CD4-positive, CD25-positive, alpha-beta regulatory T cell (primary cell): ENCODE measurements at places on chromosomes 2 and 18.
A peak's percentile ranks its signal among the peaks of the same experiment; 100 is the strongest.

DNA sequence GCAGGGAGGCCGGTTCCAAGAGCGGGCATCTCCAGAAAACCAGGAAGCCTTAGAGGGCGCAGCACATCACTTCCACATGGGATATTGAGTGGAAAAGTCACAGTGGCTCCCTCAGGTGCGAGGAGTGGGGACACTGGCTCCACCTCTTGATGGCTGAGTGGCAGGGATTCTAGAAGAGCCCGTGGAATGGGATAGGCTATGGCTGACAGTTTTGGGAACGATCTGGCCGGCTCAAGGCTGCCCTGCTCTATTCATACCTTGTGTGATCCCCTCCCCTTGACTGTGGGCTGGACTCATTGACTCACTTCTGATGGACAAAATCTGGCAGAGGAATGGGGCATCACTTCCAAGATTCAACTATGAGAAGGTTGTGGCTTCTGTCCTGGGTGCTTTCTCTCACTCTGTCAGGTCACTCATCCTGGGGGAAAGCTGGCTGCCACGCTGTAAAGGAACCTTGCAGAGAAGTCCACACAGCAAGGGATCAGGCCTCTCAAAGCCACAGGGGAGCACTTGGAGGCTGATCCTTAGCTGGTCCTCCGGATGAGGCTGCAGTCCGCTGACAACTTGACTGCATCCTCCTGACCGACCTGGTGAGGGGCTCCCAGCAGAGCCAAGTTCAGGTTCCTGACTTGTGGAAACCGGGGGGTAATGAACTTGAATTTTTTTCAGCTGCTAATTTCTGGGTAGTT lies 46.7 kb upstream of the HS6ST1 start:
- no peak for DNase-seq

GRCh38 chr2:3001615-3002560 lies 375.7 kb downstream of the EIPR1 start:
- DNase-seq: no peak

DNA sequence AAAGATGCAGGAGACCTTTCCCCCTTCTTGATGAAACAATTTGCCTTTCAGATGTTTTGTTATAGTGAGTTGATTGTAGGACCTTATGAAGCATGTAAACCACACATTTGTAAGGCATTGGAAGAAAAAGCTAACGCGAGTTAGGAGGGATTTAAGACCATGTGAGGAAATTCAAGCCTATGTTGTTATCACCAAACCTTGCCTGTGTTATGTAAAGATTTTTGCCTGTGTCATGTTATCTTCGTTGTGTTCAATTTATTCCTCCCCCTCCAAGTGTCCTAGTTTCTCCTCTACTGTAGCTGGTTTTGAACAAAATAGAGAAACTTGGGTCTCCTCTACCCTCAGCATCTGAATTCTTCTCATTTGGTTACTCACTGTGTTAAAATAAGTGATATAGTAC lies 173.0 kb downstream of the NEDD4L start:
- no peak for DNase-seq

DNA sequence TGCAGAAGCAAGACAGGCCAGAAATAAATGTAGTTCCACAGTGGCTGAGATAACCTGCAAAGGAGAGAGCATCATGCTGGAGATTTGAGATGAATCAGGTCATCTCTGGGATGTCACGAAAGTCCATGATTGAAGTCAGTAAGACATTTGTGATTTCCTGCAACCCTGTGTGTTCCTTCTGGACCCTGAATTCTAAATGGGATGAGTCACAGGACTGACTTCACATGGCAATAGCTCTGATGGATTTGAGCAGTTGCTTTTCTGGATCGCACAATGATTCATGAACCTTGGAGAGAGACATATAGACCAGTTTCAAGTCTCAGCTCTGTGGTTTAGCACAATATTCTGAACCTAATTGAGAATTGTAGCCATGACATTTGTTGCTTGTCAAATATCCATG lies 102.9 kb downstream of the TSN start:
- no peak for DNase-seq

GRCh38 chr2:133680343-133681049 lies 112.2 kb upstream of the NCKAP5 start:
- no peak for DNase-seq

DNA sequence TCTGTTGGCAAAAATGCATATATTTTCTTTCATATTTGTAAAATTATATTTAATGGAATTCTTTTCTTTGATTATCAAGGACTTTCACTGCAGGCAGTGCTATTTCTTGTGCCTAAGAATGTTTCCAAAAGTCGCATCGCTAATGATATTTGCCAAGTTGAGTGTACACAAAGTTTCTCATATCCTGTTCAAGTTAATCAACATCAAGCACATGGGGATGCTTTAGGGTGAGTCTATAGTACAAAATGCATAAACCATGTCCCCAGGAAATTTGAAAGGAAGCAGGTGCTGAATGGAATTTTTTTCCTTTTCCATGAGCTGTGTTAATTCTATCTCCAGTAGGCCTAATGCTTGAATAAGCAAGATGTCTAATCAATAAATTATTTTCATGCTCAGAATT lies 129.7 kb downstream of the GALNT1 start:
- DNase-seq: no peak

DNA sequence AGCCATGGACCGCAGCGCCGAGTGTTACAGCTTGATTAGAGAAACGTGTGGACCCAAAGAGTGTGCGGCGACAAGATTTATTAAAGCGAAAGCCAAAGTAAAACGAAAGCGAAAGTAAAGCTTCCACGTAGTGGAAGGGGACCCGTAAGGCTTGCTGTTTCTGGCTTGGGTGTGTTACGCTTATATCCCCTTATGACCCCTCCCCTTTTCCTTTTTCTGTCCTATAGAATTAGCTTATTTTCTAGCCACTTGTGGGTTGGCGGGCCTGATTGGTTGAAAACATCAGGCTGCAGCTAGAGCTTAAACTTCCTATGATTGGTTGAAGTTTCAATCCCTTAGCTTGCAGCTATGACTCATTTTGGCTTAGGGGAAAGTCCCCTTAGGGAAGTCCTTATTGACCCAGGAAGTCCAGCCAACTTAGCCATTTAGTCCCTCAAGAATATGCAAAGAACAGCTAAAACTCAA lies 969.7 kb downstream of the DCDC2C start:
- DNase-seq: peak; percentile 4

DNA sequence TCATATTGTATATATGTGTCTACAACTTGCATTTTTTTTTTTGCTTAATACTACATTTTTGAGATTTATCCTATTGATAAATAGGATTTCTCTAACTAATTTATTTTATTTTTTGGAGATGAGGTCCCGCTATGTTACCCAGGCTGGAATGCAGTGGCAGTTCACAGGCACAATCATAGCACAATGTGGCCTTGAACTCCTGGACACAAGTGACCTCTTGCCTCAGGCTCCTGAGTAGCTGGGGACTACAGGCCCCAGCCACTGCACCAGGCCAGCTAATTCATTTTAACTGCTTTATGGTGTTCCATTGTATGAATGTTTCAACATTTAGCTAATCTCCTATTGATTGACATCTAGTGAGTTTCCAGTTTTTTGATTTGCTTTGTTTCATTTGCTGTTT lies 16.8 kb upstream of the CLASP1 start:
- DNase-seq: no peak

DNA sequence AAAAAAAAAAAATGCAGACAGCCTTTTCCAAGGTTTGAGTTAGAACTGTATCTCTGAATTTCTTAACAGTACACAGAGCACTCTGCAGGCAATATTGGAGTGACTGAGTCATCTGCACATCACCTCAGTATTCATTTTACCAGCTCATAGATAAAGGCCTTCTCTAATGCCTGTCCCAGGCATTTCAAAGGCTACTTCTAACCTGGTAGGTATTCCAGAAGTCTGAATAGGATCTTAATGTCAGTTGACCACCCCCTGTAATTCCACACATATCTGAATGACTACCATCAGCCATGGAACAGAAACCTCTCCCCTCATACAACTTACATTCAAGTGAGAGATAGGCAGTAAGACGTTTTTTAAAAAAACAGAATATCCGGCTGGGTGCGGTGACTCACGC lies 9.0 kb downstream of the METTL21A start:
- DNase-seq: no peak

- DNase-seq: no peak
Measured at GRCh38 chr2:42736598-42737322, 27.2 kb downstream of the OXER1 start.

- no peak for DNase-seq
Measured at GRCh38 chr2:67952066-67952465, 110.7 kb downstream of the C1D start.

GRCh38 chr2:79180092-79180491 lies 20.5 kb upstream of the REG3A start:
- no peak for DNase-seq

GRCh38 chr2:102366406-102367112 lies 11.0 kb downstream of the IL18R1 start:
- DNase-seq: peak; percentile 28

GRCh38 chr18:71287268-71287667 lies 998.4 kb downstream of the SOCS6 start:
- no peak for DNase-seq

- DNase-seq: peak; percentile 33
Measured at GRCh38 chr2:233556881-233557736, 9.5 kb downstream of the USP40 start.

DNA sequence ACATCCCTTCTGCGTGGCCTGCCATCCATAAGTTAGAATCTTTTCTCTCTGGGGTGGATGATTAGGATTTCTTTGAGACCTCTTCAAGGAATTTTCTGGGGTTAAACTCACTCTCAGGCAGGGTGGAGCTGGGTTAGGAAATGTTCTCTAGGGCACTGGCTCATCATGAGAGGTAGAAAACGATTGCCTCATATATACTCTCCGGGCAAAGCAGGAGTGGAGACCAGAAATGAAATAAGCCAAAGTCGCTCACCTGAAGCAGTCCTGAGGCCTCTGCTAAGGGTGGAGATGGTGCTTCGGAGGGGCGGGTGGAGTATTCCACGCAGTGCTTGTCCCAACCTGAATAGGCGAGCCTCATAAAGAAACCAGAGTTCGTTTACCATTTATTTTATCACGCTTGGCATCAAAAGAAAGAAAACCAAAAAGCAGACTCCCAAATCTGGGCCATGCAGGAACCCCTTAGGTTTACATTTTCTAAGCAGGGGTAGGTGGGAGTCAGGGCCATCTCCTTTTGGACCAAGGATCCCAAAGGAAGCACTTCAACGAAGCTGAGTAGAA lies 249.3 kb upstream of the MEIS1 start:
- no peak for DNase-seq

DNA sequence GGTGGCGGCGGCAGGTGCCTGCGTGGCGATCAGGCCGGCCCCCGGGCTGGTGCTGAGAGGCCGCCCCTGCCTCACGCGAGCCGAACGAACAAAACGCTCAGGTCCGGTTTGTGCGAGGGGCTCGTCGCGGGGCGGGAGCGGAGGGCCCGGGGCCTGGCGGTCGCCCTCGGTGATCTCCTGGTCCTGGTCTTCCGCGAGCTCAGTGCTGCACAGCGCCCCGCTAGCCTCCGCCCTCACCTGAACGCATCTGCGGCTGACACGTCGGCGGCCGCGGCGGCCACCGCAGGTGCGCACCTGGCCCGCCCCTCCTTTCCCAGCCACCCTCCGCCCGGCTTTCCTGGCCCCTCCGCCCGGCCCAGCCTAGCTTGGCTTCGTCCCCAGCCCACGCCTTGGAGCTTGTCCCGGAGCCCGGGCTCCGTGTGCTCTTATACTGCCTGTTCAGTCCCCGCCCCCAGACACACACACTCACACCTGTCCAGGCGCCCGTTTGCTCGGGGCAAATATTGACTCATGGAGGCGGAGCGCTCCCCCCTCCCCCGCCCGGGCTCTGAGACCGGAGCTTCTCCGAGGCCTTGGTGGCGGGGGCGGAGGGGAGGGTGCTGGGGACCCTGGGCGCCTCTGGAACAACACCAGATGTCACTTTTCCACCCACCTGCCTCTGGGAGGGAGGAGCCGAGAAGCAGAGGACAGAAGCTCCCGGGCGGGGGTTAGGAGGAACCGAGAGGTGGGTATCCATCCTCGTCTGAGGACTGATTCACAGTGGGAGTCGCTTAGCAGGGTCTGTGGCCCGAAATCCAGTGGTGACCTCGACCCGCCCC lies 8.6 kb upstream of the CRYBA2 start:
- DNase-seq: no peak

DNA sequence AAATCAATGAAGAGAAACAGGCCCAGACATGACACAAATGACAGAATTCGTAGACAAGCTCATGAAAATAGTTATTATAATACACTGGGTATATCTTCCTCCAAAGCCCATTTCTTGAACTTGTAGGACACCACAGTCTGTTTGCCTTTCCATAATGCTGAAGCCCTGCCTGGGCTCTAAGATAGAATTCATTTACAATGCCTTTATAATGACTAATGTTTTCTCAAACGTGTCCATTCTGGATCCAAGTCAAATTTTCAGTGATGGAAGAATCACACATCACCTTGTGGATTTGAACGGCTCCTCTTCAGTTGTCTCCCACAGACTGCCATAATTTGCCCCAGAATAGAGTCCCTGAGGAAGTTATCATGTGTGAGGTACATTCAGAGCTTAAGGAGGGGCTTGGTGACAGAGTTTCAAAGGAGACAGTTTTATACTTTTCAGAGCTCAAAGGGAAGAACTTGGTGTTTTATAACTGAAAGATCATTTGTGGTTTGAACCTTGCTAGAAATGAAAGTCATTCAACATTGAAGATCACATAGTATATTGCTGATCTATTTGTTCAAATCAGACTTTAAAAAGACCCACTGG lies 38.2 kb downstream of the CASP8 start:
- DNase-seq: no peak

GRCh38 chr18:42893977-42894376 lies 221.5 kb downstream of the RIT2 start:
- no peak for DNase-seq

- DNase-seq: no peak
Measured at GRCh38 chr18:2919600-2919999, 72.8 kb downstream of the EMILIN2 start.

GRCh38 chr2:132439703-132440398 lies 23.2 kb downstream of the GPR39 start:
- DNase-seq: no peak

DNA sequence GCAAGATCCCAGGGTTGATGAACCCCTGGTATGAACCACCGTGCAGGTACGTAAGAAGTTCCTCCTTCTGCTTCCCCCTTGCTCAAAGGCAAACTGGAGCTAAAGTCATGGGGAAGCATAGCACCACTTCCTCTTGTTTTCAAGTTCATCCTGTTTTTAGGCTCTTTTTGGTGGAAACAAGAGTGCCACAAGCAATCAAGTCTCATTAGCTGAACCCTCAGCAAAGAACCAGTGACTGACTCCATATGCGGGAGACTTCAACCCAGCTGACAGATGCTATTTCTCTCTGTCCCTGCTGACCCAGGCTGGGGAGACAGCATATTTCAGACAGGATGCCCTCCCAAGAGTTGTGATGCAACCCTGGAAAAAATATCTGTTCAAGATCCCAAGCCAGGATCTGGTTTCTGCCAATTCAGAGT lies 47.7 kb downstream of the BCL2 start:
- no peak for DNase-seq

- DNase-seq: no peak
Measured at GRCh38 chr2:27461118-27461517, 18.9 kb downstream of the KRTCAP3 start.

DNA sequence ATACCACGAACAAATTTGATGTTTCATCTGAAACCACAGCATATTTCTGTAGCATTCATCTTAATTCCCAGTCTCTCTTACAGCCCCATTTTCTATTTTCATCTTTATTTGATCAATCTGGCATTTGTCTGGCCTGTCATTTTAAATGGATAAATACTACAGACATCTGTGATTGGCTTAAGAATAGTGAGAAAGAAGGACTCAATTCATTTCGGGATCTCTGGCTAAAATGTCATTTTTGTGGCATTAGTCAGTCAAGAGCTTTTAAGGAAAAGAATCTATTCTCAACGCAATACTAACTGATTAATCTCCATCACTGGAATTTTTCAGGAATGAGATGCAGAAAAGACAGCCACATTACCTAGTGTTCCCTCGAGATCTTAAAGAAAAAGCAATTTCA lies 585.9 kb downstream of the IRS1 start:
- no peak for DNase-seq

- DNase-seq: no peak
Measured at GRCh38 chr2:70580352-70580751, 26.7 kb upstream of the TGFA start.
